ENCODE measurements at places on chromosomes 16 and 17.

DNA sequence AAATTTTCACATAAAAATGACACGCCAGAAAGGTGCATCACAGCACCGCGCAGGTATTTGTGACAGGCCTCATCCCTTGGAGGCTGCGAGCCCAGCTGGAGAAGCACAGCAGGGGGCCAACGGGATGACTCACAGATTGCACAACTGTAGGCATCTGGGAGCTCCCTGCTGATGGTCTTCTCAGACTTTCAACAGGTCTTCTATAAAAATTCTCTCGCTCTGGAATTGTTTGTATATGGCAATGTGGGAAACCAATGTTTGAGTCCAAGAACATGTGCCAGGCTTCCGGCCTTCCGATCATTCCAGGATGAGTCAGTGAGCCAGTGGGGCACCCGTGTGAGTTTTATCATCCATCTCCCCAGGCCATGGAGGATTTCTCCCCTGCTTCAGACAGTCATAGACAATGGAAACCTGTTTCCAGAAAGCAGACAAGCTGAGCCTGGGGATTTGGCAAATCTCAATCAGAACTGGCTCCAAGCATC is 24.1 kb upstream of the ADORA2B start:
- peaks cover 14% of the 10 kb centered on the region for H3K27me3 ChIP-seq
- no peak for DNase-seq
- H3K36me3 ChIP-seq: no peaks in the 10 kb centered on the region

- no peak overlapping the region for H3K4me3 ChIP-seq
- H3K4me1 ChIP-seq: no peaks in the 10 kb centered on the region
- no peaks in the 10 kb centered on the region for H3K36me3 ChIP-seq
- H3K27me3 ChIP-seq: no peaks in the 10 kb centered on the region
- no peak for DNase-seq
- no peak overlapping the region for H3K27ac ChIP-seq
Observed at GRCh38 chr16:70635336-70636016, 10.9 kb upstream of the IL34 start.

GRCh38 chr16:13372421-13372820 is 471.0 kb downstream of the SHISA9 start:
- no peaks in the 10 kb centered on the region for H3K27me3 ChIP-seq
- no peak overlapping the region for H3K4me3 ChIP-seq
- H3K27ac ChIP-seq: no peak overlapping the region
- H3K36me3 ChIP-seq: no peaks in the 10 kb centered on the region

DNA sequence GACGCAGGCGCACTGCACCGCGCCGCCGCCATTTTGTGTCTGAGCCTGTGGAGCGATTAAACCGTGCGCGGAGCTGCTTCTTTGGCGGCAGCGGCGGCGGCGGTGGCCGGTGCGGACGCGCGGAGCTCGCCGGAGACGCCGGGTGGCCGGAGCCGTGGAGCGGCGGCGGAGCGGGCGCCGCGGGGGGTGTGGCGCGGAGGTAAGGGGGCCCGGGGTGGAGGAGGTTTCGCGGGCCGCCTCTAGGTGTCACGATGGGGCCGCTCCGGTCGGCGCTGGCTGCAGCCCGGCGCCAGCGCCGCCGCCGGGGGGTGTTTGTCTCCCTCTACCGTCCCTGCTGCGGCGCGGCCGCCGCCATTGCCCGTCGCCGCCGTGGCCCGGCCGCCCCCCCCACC is at the start of gene CTCF:
Gene CTCF, plus strand, starts transcription at position 1 of the 392 bp plus-strand sequence. CDS start 48,307 bp downstream, outside the sequence.
- H3K27ac ChIP-seq: peak within 1 kb of the TSS; percentile 98
- peak within 1 kb of the TSS; percentile 94 for H3K4me3 ChIP-seq
- no peaks in the 10 kb centered on the region for H3K4me1 ChIP-seq
- H3K27me3 ChIP-seq: no peaks in the 10 kb centered on the region
- no peaks in the 10 kb centered on the region for H3K36me3 ChIP-seq

DNA sequence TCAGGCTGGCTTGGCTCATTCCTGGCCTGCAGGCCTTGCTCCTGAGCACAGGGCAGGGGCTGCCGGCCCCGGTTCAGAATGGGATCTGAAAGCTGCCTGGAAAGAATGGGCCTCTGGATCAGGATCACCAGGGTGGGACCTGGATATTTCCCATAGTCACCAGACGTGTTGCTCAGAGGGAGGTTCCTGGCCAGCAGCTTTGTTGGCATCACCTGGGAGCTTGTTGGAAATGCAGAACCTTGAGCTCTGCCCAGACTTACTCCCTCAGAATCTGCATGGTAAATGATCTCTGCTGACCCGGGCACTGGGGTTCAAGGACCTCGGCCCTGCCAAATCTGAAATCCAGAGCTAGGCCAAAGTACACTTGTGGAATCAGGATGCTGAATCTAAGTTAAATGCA is 29.5 kb upstream of the MED9 start:
- DNase-seq: no peak
- H3K36me3 ChIP-seq: no peaks in the 10 kb centered on the region
- no peak overlapping the region for H3K4me3 ChIP-seq
- no peak overlapping the region for H3K27ac ChIP-seq
- H3K4me1 ChIP-seq: no peaks in the 10 kb centered on the region

GRCh38 chr16:1773703-1774447 is 941 bp upstream of the MRPS34 start:
- peaks cover 12% of the 10 kb centered on the region for H3K4me1 ChIP-seq
- DNase-seq: no peak
- peak overlapping the region; percentile 82 for H3K4me3 ChIP-seq

GRCh38 chr16:53415504-53415903 is 18.8 kb upstream of the RBL2 start:
- no peak overlapping the region for H3K27ac ChIP-seq
- no peaks in the 10 kb centered on the region for H3K27me3 ChIP-seq
- H3K36me3 ChIP-seq: no peaks in the 10 kb centered on the region

Measured in H1 (cell line).